Mesothelial cell of epicardium (in vitro differentiated cells): ENCODE measurements at places on chromosomes 6 and 20. TPM values are rescaled to one million over a fixed set of nuclear protein-coding genes. Genes with fewer than 3 reads are reported as not detected.

LY6G6D gene
- total RNA-seq = 0.67 to 1.8 TPM (median 0.82 TPM) in 3 replicates

R3HDML gene
- not detected in 3 replicates for total RNA-seq

TMEM14B gene
- 56.1 to 58.5 TPM (median 57.3 TPM) in 3 replicates for total RNA-seq

LST1 gene
- total RNA-seq = 0.60 to 0.77 TPM in 2 of 3 replicates, not detected in the other

PPP1R3G gene
- 1.1 to 1.3 TPM (median 1.2 TPM) in 3 replicates for total RNA-seq

CST2 gene
- total RNA-seq = 1.2 to 1.7 TPM (median 1.5 TPM) in 3 replicates

GNAS-AS1 gene
- total RNA-seq = 5.8 to 6.3 TPM (median 5.9 TPM) in 3 replicates

- DNase-seq = no peak
These were observed 13.3 kb downstream of the DUSP22 start for GRCh38 chr6:305371-306206.

GRCh38 chr20:53159160-53159559 is 187.0 kb downstream of the TSHZ2 start:
- no peak for DNase-seq

- no peak for DNase-seq
These were observed 2.8 kb upstream of the VSX1 start for GRCh38 chr20:25084626-25085187.

DNA sequence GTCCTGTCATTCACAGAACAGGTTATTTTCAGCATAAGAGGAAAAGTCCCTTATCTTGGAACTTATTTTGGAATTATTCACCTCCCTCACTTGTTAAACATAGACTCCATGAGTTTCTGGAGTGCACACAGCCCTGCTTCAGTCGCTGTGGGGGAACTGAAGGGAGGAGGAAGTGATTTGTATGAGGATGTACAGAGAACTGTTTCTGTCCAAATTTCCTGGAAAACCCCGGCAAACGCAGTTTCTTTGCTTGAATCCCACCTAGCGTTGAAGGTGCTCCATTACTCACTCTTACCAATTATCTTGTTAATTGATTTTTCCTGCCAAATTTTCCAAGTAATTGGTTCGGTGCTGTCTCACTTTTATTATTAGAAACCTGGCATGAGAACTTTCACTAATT is 78.0 kb upstream of the AGPAT4 start:
- no peak for DNase-seq

DNA sequence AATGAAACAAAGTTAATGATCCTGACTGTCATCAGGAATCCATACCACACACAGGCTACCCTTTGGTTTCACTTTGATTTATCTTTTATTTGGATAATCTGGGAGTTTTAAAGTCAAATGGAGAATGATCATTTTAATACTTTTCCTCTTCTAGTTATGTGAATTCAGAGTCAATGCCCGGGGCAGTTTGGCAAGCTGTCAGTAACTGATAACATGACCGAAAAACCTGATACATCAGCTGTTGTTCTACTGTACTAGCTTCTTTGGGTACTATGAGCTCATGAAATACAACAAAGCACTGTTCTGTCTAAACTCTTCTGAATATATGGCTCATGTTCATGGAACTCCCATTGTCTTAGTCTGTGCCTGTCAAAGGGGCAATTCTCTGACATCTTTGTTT is 30.2 kb downstream of the KLHL31 start:
- no peak for DNase-seq

DNA sequence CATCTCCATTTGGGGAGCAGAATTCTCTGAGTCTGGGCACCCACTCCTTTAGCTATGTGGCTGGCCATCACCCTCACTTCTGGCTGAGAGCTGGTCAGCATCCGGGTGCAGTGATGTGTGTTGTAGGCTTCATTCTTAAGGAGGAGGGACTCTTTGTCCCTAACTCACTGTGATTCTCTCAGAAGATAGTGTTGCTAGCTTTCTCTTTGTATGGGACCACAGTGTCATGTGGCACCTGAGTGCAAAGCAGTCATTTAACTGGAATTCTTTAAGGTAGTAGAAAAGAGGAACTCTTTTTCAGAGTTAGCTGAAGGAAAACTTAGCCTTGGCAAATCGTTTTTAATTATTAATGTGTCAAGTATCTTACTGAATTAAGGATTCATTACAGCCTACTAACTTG is 165.9 kb downstream of the JARID2 start:
- no peak for DNase-seq

GRCh38 chr20:13288357-13288756 is 67.3 kb downstream of the ISM1 start:
- no peak for DNase-seq

DNA sequence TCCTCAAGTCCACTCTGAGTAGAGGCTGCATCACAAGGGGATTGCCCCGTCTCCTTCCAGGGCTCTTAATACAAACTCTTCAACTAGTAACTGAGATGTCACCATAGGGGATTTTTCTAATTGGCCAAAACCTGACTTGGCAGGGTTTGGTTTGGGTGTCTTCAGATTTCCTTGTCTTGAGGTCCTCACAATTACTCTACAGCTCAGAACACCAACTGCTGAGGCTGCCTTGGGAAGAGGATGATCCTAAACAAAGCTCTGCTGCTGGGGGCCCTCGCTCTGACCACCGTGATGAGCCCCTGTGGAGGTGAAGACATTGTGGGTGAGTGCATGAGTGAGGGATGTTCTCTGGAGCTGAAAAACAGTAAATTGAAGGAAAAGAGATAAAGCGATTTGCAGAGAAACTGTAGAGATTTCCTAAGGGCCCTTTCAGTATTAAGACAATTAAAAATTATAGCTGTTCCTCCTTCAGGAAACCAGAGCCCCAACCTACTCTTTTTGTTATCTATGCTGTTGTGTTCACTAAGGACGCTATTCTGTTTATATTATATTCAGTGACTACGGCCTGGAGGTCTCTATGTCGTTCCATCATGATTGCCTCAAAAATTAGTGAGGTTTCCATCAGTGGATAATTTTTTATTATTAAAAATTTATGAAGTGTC is at the start of gene HLA-DQA1:
Gene HLA-DQA1, plus strand, starts transcription at position 188 of the 662 bp plus-strand sequence. Its CDS starts 53 bp downstream, at position 241.
- no peak for DNase-seq

GRCh38 chr6:20540683-20541082 is 6.4 kb downstream of the CDKAL1 start:
- no peak for DNase-seq

GRCh38 chr6:7479801-7480266 is 61.6 kb upstream of the DSP start:
- DNase-seq = no peak

DNA sequence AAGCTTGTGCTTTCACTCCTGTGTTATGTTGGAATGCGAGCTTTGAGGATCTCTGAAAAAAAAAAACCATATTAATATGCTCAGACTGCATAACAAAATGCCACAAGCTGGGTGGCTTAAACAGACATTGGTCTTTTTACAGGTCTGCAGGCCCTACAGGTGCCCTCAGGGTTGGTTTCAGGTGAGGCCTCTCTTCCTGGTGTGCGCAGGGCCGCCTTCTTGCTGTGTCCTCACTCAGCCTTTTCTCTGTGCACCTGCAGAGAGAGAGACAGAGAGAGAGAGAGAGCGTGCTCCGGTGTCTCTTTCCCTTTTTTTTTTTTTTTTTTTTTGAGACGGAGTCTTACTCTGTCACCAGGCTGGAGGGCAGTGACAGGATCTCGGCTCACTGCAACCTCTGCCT is 114.1 kb upstream of the SNX9 start:
- DNase-seq = no peak

GRCh38 chr6:133368664-133369063 is 127.5 kb downstream of the EYA4 start:
- DNase-seq = no peak

- no peak for DNase-seq
These were observed 542.4 kb upstream of the FLRT3 start for GRCh38 chr20:14879839-14880238.

- no peak for DNase-seq
These were observed 593.1 kb downstream of the PKHD1 start for GRCh38 chr6:51494342-51494741.

GRCh38 chr20:17573463-17573862 is 3.6 kb downstream of the DSTN start:
- no peak for DNase-seq

- DNase-seq = no peak
These were observed 33.8 kb upstream of the IGF2R start for GRCh38 chr6:159935065-159935464.

DNA sequence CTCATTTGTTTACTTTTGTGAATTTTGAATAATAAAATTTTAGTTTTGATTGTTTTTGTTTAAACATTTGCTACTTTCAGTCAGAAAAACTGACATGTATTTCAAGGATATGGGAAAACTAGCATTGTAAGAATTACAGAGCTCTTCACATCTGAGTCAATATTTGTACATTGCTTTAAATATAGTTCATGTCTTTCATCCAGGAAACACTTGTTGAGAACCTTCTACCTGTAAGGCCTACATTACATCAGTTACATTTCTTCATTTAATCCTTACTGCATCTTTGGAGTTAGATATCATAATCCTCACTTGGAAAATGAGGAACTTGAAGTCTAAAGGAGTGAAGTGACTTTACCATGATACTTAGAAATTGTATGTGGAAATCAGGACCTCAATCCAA is 242.9 kb downstream of the KCNQ5 start:
- no peak for DNase-seq

GRCh38 chr6:16238057-16238962 is at the start of gene GMPR:
Gene GMPR, plus strand, starts transcription at chr6:16238587. Its CDS starts 107 bp downstream, at chr6:16238694.
- DNase-seq = no peak

DNA sequence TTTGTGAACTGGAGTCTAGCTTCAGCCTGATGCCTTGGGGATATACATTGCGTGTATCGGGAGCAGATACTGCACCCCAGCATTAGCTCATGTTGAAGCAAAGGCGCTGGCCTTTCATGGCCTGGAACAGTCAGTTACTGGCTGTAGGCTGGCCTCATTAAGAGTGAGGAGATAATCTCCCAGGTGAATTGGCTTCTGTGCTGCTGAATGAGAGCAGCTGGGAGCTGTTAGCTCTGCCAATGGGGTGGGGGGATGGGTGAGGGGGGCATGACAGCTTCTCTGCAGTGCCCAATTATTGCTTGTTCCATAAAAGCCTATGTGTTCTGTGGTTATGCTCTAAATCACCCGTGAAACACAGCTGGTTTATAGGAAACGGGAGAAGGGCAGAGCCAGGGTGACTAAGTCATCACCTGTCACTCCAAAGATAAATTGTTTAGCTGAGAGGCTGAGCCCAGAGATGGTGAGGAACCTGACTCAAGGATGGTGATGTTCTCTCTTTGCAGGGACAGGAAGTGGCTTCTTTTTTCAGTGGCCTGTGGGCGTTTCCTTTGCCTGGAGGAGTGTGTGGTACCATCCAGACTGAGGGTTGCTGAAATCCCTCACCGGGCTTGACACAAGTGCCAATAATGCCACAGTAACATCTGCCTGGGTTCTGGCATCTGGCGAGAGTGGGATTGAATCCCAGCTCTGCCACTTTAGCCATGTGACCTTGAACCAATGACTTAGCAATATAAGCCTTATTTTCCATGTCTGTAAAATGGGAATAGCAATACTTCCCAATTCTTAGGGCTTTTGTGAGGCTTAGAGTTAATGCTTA is 170.8 kb downstream of the BCAS1 start:
- DNase-seq = no peak

DNA sequence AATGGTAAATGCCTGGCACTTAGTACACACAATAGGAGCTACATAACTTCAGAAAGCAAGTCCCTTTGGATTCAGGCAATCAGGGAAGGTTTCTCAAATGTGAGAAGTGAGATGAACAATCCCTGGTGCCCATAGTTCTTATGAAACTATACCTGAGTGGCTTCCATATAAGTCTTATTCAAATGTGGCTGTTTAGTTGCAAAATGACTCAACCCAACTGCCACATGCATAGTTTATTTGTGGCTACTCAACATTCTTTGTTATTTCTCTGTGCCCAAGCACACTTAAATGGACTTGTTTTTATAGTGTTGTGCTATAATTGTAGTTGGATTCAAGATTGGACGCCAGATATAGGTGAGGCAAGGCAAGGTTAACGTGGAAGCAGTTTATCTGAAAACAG is 93.7 kb upstream of the ATXN1 start:
- DNase-seq = no peak

DNA sequence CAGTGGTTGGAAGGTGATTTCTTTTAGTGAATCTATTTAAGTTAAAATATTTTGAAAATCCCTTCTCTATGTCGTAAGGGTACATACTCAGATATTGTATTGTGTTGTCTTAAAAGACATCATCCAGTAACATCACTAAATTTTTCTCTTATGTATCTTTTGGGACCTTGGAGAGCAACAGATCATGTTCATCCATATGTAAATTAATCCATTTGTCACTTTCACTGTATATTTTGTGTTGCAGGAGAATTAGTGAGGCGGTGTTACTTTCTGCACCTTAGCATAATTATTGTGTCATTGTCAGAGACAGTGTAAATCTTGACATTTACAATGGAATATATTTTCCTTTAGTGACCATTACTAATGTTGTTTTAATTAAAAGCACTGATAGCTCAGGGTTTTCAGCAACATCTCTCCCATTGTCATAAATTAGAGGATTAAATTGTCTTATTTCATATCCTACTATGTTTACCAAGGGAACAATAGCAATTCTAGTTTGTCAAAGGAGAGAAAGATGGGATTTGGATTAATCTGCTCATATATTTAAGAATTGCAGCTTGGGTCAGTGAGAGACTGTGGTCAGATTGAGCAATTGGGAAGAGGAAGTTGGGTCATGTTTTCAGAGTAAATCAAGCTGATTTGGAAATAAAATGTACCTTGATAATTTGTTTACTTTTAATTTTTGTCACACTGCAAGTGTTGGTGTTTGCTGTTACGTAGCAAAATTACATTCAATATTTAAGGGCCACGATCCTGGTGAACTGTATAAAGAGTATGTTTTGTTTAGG is 22.7 kb downstream of the DOK5 start:
- no peak for DNase-seq

DNA sequence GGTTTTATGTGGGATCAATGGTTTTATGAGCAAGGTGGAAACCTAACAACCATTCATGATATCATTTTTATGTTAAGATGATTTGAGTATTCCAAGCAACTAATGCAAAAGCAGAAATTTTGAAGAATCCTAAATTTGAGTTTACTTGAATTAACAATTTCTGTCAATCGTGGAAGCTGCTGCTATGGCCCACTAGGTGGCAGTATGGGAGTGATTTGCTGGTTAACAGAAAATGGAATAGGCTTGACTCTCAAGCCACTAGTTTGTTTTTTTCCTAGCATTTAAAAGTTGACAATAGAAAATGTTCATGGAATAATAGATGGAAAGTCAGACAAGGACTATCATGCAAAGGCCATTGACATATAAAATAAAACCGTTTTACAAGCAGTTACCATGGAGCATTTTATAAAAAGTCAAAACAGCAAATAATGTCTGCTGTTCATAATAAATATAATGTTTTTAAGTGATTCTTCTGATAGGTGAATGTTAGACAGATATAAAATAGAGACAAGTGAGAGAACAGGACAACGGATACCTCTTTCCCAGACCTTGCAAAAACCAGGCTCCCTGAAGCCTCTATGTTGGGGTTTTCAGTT is 43.0 kb upstream of the TMEM200A start:
- peak; percentile 26 for DNase-seq
